ENCODE measurements at places on chromosomes 7 and 10.

DNA sequence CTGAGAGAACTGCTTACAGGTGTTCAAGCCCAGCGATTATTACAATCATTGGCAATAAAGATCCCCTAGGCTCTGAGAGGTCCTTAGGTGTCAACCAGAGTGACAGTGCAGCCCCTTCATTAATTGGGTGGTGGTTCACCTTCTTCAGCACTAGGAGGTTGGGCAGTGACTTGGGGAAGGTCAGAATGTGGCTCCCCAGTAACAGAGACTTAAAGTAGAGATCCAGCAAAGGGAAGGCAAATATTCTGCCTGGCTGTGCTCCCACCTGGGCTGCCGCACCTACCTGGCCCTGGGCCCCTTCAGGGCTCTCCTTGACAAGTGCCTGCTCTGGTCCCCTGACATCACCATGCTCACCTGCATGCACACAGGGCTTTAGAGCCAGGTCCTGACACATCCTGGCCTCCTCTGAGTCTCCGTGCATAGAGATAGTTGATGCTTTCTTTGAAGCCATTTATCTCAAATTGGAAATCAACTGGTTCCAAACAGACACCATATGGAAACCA lies 1.9 kb downstream of the CLRN3 start:
- no peak for DNase-seq

DNA sequence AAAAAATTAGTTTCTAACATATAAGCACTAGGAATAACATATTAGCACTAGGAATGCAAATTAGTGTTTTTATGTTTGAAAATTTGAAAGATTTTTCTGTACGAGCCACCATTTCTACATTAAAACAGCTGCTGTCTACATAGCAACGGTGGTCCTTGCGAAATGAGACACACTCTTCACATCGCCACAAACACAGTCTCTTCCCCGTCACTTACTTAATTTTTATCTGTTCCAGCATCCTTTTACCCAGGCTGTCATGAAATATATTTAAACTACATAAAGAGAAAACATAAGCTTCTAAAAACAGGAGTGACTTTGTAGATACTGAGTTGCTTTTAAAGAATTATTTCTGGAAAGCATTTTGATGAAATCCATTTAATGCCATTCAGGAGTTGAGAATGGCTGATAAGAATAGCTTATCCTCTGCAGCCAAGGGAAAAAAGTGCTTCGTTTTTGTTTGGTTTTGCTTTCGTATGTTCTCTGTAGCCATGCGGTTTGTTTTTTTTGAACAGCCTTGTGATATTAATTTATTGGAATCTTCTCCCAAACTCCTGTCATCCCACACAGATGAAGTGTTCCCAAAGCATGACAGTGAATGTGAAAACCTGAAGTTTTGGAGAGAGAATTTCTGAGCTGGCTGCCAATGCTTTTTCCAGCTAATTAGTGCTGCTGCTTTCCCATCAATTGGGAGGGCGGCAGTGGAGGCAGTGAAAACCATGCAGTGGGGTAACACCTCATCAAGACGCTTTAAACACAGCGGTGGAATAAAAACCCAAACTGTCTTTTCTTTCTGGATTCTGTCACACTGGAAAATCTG lies 603.7 kb upstream of the ADARB2 start:
- DNase-seq, result peak; percentile 29

DNA sequence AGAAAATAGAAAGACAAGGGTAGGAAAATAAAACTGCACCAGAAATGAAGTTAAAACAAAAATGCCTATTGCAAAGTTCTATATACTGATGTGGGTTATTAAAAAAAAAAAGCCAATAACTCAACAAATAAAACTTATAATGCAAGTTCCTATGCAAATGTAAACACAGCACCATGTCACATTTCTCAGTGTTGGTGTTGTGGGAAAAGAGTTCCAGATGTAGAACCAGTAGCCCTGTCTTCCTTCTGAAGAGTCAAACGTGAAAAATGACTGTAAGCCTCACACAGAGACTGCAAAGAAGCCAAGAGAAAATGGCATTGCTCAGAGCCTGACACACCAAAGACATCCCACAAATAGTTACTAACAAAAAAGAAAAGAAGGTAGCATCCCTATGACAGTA lies 10.1 kb downstream of the PON2 start:
- DNase-seq, result no peak

GRCh38 chr10:119176166-119176565 lies 2.4 kb downstream of the PRDX3 start:
- no peak for DNase-seq

DNA sequence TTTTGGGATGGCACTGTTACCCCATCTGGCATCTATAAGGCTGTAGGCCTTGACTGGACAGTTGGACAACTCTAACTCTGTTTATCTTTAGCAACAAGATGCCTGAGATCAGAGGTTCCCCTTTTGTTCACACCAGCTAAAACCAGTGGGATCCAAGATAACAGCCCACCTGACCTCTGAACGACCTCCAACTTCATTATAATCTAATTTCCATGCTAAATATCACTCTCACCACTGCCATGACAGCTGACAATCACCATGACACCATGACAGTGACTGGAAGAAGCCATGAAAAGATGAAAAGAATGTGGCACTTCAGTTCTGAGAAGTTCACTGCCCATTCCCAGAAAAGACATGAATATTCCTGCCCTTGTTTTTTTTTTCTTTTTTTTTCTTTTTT lies 281.4 kb upstream of the TAC1 start:
- DNase-seq, result no peak

- peak; percentile 65 for DNase-seq
Measured at GRCh38 chr7:7554021-7554432, 12.7 kb upstream of the MIOS start.

GRCh38 chr7:158811461-158811860 lies 17.8 kb downstream of the ESYT2 start:
- DNase-seq, result no peak

- no peak for DNase-seq
Measured at GRCh38 chr7:122199171-122199570, 55.1 kb upstream of the AASS start.

DNA sequence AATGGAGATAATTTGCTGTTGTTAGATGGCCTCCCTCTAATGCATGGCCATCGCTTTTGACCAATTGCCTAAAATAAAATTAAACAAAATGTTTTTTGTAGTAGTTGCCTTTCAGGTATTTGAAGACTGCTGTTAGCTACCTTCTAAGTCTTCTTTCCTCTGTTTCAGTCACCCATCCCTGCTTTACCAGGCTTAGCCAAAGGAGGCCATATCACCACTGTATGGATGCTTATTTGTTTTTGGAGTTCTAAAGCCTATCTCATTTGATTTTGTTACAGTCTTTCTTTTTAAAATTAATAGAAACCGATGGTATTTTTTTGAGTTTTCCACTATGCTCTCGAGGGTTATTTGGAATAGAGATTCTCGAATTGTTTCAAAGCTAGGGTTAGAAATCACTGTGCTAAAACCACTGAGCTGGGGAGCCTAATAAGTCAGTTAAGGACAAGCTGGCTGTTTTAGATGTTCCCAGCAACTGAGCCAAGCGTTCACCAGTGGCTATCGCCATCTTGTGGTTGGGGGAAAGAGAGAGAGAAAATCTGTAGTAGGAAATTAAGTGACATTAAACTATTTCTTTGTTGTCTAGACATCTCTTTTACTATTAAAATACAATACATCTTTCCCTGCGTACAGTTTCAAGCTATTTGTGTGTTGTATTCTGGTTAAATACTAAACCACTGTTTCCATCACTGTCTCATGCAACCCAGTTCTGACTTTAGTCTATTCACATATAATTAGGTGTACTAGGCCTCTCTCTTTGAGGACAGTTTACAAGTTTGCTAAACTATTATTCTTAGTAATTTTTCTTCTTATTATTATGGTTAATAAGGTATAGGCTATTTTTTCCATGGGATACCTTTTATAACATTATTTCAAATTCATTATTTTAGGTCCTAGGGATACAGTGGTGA lies 52.2 kb downstream of the GPR158 start:
- peak; percentile 76 for DNase-seq

- no peak for DNase-seq
Measured at GRCh38 chr7:41592236-41592635, 110.7 kb downstream of the INHBA start.

GRCh38 chr7:52017802-52018679 lies 701.4 kb upstream of the COBL start:
- peak; percentile 85 for DNase-seq

- peak; percentile 63 for DNase-seq
Measured at GRCh38 chr10:625333-625696, 64.2 kb downstream of the DIP2C start.

DNA sequence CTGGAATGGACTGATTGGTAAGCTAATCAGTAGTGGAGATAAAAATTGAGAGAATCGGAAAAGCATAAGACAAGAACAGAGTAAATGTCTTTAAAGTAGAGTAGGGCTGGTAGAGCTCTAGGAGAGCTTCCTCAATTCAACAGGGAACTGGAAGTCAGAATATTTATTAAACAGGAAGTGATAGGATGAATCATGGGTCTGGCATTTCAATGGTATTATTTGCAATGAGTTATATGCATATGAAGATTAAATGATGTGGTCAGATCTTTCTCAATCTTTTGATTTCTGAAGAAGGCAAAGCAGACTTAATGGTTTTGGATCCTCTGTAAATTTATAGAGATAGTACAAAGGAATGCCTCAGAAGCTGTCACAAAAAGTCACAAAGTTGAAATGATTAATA lies 349.0 kb downstream of the HPSE2 start:
- DNase-seq, result no peak

- no peak for DNase-seq
Measured at GRCh38 chr7:188727-189500, 3.5 kb upstream of the FAM20C start.

GRCh38 chr7:100571829-100572116 lies 1.9 kb downstream of the SAP25 start:
- DNase-seq, result no peak
